ENCODE measurements at places on chromosomes 7 and 10.

- no peak for DNase-seq
Observed at GRCh38 chr7:132275416-132276233, 300.6 kb downstream of the PLXNA4 start.

- no peak for DNase-seq
Observed at GRCh38 chr10:15237351-15237750, 68.9 kb upstream of the NMT2 start.

DNA sequence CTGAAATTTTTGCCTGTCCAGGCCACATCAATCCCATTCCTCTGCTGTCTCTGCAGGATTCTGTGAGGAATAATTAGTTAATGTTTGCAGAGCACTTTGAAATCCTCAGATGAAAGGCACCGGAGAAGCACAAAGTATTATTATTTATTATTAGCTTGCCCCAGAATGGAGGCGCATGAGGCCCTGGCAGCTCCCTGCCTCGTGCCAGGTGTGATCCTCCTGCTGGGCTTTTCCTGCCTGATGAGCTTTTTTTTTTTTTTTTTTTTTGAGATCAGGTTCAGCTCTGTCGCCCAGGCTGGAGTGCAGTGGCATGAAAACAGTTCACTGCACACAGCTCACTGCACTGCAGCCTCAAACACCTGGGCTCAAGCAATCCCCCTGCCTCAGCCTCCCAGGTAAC, 65.2 kb downstream of the TCF7L2 start:
- no peak for DNase-seq

GRCh38 chr10:18312374-18313139, 172.3 kb downstream of the CACNB2 start:
- no peak for DNase-seq

DNA sequence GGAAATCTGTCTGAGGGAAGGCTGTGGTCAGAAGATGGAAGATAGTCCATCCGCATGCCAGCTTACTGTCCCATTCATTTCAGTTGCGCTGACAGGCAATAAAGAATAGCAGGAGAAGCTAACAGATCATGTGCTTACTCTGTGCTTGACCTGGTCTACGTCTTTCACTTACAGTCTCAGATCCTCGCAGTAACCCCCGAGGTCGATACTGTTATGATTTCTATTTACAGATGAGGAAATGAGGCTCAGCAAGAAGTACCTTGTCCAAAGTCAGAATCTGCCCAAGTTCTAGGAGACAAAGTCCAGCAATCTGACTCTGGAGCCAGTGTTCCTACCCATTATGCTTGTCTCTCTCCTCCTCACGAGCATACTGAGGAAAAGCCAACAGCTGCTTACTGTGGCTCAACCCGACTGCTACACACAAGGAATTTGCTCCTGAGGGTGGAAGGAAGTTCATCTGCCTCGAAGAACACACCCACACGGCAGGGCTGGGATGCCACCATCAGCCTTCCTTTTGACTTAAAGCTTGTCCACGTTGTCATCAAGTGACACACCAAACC, 74.2 kb downstream of the MINPP1 start:
- no peak for DNase-seq

- no peak for DNase-seq
Observed at GRCh38 chr7:138328215-138328614, 131.8 kb upstream of the TRIM24 start.

DNA sequence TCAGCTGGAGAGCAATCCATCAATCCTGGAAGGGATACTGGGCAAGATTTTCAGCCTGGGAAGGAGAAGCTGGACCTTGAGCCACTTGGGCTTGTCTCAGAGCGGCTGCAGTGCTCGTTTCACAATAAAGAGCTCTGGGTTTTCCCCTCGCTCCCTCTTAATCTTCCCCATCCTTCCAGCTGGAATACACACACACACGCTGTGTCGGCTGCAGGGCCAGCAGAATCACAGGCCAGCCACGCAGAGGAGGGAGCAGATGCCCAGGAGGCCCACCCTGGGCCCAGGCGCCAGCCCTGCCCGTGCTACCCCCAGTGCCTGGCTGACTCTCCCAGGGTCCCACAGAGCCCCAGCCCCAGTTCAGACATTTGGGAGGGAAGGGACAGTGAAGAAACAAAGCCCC, 255.1 kb downstream of the TNS3 start:
- no peak for DNase-seq

- DNase-seq = no peak
Observed at GRCh38 chr7:7745966-7746365, 27.6 kb upstream of the RPA3 start.

GRCh38 chr10:11150879-11151415, 133.3 kb downstream of the CELF2 start:
- DNase-seq = no peak

DNA sequence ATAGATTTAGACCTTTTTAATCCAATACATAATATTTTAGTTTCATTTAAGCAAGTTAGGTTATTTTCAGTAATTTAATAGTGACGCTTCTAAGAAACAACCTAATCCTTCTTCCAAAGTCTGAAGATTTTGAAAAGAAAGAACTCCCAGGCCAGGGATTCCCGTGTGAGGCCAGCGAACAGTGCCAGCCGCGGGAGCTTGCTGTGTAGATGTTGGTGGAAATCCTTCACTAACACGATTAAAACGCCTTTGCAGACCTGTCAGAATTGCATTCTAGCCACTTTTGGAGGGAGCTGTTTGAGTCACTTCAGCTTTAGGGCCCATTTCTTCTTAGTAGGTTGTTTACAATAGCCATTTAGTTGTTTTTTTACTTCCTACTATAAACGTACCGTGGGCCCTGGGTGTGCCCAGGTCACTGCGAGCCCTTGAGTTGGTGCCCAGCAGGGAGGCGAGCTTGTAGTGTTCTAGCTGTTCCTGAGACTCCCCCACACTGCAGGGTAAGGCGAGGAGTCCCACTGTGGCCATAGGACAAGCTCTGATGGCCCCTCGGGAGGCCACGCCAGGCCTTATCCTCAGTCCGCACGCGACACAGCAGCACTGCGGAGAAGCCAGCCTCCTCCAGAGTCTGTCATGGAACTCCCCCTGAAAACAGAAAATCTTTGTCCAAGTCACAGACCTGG, 32.3 kb downstream of the PPP2R2D start:
- DNase-seq = no peak

DNA sequence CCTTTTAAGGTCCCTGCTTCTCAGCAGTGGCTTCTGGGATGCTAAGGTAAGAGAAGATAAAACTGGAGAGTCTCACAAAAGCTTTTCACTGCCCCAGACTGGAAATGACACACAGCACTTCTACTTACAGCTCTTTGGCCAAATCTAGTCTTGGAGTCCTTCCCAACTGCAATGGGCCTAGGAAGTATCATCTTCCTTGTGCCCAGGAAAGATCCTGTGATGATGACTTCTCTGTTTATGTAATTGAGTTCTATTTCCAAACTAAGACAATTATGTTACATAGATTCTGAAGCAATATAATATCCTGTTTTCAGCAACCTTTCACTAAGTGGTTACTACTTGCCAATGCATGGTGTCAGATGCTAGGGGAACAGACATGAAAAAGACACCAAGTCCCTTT, 234.1 kb downstream of the PTEN start:
- DNase-seq = no peak

DNA sequence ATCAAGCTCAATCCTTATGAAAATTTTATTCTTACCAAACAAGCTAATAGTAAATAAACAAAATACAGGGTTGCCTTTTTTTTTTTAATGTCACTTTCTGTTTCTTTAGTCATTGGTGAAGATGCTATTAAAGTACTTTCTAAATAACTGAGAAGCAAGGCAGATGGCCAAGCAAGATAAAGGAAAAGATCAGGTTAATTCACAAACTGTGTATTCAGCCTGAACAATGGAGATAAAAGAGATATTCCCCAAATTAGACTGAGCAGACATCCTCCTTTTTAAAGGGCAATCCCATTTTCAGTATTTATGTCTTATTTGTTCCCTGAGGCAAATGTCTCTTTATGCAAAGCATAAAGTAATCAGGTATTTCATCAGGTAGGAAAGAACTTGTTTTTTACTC, 23.1 kb upstream of the XRCC2 start:
- DNase-seq = no peak

GRCh38 chr7:38731215-38731614, 100.0 kb upstream of the AMPH start:
- no peak for DNase-seq

DNA sequence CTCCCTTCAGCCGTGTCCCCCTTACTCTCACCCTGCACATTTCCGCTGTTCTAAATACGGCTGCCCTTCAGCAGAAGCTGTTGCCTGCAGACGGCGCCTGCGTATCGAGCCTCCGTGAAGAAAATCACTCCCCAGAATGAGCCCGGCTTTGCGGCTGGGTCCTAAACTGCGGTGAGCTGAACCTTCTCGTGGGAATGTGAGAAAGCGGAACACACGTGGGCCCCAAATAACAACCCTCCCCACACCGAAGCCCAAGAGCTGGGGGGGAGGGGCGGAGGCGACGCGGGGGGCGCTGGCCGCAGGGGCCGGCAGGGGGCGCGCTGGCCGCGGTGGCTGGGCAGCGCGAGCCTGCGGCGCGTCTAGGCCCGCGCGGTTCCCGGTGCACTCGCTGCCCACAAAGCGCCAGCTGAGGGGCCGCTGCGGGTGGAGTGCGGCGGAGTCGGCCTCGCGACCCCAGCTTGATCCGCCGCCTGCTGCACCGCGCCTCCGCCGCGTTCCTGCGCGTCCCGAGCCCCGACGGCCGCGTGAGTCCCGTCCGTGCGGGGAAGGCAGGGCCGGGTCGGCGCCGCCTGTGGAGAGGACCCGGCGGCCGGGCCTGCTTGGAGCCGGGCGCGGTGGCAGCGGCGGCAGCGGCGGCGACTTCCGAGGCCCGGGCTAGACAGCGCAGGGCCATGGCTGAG, at the start of gene ZNF398:
Gene ZNF398, plus strand, starts transcription at position 382 of the 680 bp plus-strand sequence. Its CDS starts 290 bp downstream, at position 672.
- DNase-seq = peak; percentile 35

GRCh38 chr10:3424111-3424851, 251.7 kb upstream of the PITRM1 start:
- no peak for DNase-seq

DNA sequence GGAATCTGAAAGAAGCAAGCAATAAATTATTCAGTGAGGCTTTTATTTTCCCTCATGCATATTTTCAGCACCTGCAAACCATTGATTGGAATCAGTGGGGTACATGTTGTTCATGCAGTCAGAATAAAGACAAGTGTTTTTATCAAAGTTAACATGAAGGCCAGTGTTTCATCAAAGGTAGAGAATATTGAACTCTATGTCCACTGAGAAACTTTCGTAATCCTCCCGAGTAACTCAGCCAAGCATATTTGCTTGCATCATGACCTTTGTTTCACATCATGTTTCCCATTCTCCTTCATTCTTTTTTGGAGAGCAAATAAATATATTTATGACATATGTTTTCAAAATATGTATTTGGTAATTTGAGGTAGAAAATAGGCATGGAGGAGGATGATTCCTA, 663.1 kb downstream of the SH2D4B start:
- no peak for DNase-seq

DNA sequence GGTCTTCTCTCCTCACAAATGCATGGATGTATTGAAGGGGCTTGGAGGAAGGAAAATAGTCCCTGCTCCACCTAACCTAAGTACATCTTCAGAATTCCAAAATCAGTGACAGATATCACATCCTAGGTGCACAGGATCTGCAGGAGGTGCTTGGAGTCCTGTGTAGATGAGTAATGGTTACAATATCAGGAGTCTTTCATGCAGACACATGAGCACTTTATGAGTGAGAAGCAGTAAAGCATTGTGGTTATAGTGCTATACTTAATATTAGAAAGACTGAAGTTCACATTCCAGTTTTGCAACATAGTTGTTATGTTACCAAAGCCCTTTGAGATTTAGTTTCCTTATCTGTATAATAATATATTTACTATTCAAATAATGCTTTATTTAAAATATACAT, 516.7 kb downstream of the NEBL start:
- DNase-seq = no peak

DNA sequence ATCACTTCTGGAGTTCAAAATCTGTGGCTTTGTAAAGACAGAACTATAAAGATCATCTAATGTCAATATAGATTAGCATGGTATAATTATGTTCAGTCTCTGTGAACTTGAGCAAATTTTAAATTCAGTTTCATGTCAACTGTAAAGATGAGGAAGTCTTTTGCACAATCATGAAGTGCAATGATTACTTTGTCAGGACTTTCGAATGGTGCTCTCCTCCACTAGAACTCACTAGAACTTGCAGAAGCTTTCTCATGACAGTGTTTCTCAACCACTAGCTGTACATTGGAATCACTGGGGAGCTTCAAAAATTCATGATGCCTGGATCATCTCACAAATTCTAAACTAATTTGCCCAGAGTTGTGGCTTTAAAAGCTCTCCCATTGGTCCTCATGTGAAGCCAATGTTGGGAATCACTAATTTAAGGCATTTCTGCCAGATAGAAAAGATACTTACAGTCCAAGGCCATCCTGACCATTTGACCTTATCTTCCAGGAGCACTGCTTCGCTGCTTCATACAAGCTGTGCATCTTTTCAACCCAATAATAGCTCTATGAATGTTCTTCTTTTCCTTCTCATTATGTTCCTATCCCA, 12.9 kb downstream of the OR2AE1 start:
- DNase-seq = no peak

GRCh38 chr7:28179120-28180030, 1.2 kb downstream of the JAZF1 start:
- DNase-seq = peak; percentile 5

GRCh38 chr7:31690935-31691334, 3.9 kb downstream of the PPP1R17 start:
- DNase-seq = no peak

DNA sequence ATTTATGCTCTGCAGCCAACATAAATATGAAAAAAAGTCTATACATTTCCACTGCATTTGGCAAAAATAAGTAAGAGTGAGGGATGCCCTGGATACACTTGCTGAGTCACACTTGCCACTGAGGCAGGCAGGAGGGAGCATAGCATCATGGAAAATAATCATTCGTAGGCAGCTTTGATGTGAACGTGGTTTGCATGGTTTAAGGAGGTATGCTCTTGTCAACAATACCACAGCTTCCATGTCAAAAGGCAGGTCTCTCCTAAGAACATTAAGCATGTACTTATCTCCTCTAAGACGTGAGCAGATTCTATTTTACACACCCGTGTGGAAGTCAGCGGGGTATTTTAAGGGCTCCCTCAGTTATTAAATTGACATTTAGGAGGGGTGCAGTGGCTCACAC, 89.2 kb upstream of the WDR11 start:
- DNase-seq = no peak

DNA sequence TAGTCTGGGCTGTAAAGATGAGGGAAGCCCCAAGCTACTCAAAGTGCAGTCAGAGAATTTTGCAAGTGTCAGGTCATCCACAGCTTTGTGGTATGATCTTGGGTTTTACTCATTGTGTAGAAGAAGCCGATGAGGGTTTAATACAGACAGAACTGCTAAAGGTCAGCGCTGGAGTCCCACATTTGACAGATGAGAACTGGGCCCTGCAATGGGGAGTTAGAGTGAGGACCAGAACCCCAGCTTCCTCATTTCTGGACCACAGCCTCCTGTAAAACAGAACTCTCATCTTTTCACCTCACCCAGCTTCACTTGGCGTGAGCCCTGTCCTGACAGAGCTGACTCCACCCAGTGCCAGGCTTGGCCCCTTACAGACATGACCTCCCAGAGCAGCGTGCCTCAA, 20.1 kb downstream of the LRRC20 start:
- DNase-seq = no peak

DNA sequence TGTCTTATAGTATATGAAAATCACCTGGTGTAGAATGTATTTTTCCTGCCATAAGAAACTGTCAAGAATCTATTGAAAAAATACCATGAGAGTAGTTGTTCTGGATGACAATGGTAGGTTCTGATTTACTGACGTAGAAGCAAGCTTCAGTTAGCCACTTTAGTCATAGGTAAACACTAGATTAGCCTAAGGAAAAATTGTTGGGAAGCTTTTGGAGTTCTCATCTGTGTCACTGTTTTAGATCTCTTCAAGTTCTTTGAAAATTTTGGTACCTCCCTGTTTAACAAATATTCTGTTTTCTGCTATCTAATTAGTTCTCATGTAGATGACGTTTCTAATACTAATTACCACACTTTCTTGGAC, 131.8 kb downstream of the ADK start:
- no peak for DNase-seq

Data from esophagus squamous epithelium (tissue), 5 donors.